A549 treated with Mapracorat at 1 μM for 4 hours (cell line): ENCODE measurements at places on chromosomes 2 and 18. TPM values are rescaled to one million over a fixed set of nuclear protein-coding genes. Genes with fewer than 3 reads are reported as not detected.

ZCCHC2 gene
- total RNA-seq = 7.8 to 10.2 TPM (median 9.2 TPM) in 5 replicates

IL18RAP gene
- 0.11 to 0.15 TPM in 2 of 5 replicates, not detected in the others for total RNA-seq

GREB1 gene
- 2.6 to 4.0 TPM (median 3.2 TPM) in 5 replicates for total RNA-seq

PRADC1 gene
- 17.4 to 26.8 TPM (median 25.3 TPM) in 5 replicates for total RNA-seq

PTPRN gene
- 1.1 to 1.8 TPM (median 1.3 TPM) in 5 replicates for total RNA-seq

SATB2 gene
- 2.3 to 3.7 TPM (median 2.9 TPM) in 5 replicates for total RNA-seq

GALNT14 gene
- total RNA-seq = 41.2 to 47.8 TPM (median 47.3 TPM) in 5 replicates

RAB6C gene
- not detected in 5 replicates for total RNA-seq

GAREM2 gene
- total RNA-seq = 5.6 to 10.1 TPM (median 6.8 TPM) in 5 replicates

CD28 gene
- total RNA-seq = not detected in 5 replicates

DPY30 gene
- total RNA-seq = 107 to 123 TPM (median 116 TPM) in 5 replicates
